Epithelial cell of umbilical artery (primary cell): ENCODE measurements at places on chromosomes 1 and 21. TPM values are rescaled to one million over a fixed set of nuclear protein-coding genes. Genes with fewer than 3 reads are reported as not detected.

NPHS2 gene
- total RNA-seq, result not detected in 2 replicates

FMO4 gene
- 0.76 and 0.97 TPM in 2 replicates for total RNA-seq

AHCTF1 gene
- 26.6 and 40.6 TPM in 2 replicates for total RNA-seq

TCHH gene
- total RNA-seq, result not detected in 2 replicates

F3 gene
- 0.91 and 2.3 TPM in 2 replicates for total RNA-seq

ECM1 gene
- 0.32 and 0.46 TPM in 2 replicates for total RNA-seq

KRTAP12-2 gene
- total RNA-seq, result not detected in 2 replicates

RAVER2 gene
- 7.5 and 8.7 TPM in 2 replicates for total RNA-seq

LCE3D gene
- not detected in 2 replicates for total RNA-seq

OR2T35 gene
- not detected in 2 replicates for total RNA-seq

URB2 gene
- total RNA-seq, result 14.0 and 15.5 TPM in 2 replicates

APCS gene
- not detected in 2 replicates for total RNA-seq

FOXO6 gene
- total RNA-seq, result 0.30 and 0.32 TPM in 2 replicates

LEMD1 gene
- not detected in 2 replicates for total RNA-seq

OLFML2B gene
- 0.32 TPM in 1 of 2 replicates, not detected in the other for total RNA-seq

ADCY10 gene
- under 0.01 TPM in 2 replicates for total RNA-seq

NCMAP gene
- total RNA-seq, result not detected in 2 replicates

HPCA gene
- total RNA-seq, result not detected in 2 replicates

NFIA gene
- total RNA-seq, result 4.5 and 5.6 TPM in 2 replicates

DISC1 gene
- total RNA-seq, result 7.8 and 13.1 TPM in 2 replicates

AK5 gene
- total RNA-seq, result 21.8 and 97.3 TPM in 2 replicates

SLC6A17 gene
- total RNA-seq, result under 0.01 TPM in 1 of 2 replicates, not detected in the other

ZSCAN20 gene
- total RNA-seq, result 7.5 and 13.4 TPM in 2 replicates
